ENCODE measurements at places on chromosomes 4 and X.

GRCh38 chr4:189507060-189507459 is 433.6 kb upstream of the FRG1 start:
- no peak for DNase-seq

GRCh38 chr4:2689825-2690700 is 66.1 kb downstream of the TNIP2 start:
- DNase-seq, result peak; percentile 78

- DNase-seq, result no peak
Observed at GRCh38 chr4:2595436-2595835, 59.0 kb downstream of the FAM193A start.

- DNase-seq, result no peak
Observed at GRCh38 chrX:133697656-133698055, 282.4 kb upstream of the GPC4 start.

DNA sequence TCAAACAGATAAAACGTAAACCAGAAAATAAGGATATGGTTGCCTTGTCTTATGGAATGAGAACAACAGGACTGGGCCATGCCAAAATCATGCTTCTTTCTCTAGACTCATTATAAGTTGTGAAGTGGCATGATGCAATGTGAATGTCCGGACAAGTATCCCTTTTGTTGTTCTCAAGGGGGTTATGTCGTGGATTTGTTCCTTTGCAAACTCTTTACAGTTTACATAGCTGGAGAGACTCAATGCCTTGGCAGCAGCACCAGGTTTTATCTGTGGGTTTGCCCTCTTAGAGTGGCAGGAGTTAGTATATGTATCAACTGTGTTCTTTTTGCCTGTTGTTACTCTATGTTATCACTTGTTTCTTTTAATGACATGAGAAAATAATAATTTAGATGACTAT is 41.4 kb downstream of the SPRY1 start:
- no peak for DNase-seq

Data from activated B cell treated with CpG ODN at 0.5 μM for 24 hours (primary cell).